NCI-H2227 treated with DMSO at 0.1 percent for 48 hours (cell line): ENCODE measurements at places on chromosomes 5 and 9.
A peak's percentile ranks its signal among the peaks of the same experiment; 100 is the strongest.

- no peak for DNase-seq
Measured at GRCh38 chr5:111238431-111239225, 14.4 kb downstream of the CAMK4 start.

- DNase-seq, result peak; percentile 77
Measured at GRCh38 chr5:124747791-124748686, 1.6 kb upstream of the ZNF608 start.

- DNase-seq, result peak; percentile 75
Measured at GRCh38 chr5:149641000-149641576, 59.8 kb downstream of the ARHGEF37 start.

GRCh38 chr5:126855266-126855665 lies 78.3 kb downstream of the LMNB1 start:
- DNase-seq, result no peak

DNA sequence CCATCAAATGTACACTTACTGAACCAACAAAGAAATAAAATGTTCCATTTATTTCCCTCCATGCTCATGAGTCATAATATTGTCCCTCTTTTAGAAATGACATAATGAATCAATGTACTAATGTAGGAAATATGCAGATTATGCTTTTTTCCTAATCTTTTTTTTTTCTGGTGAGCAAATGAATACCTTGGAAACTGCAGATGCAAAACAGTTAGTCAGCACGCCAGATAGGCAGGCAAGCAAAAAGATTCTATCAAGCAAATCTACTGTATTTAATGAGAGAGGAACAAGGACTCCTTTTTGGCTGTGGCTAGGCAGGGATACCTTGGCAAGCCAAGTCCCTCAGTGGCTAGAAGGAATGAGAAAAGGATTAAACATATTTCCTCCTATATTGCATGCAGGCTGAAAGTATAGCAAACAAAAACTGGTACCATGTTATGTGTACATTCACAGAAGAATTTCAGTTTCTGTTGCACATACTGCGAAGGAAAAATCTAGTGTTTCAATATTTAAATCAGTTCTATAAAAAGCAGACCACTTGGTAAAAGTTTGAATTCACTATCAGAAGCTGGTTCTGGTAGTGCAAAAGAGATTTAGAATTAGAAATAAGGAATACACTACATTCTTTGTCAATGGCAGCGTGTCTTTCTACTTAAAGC lies 605.4 kb downstream of the TLE1 start:
- no peak for DNase-seq

DNA sequence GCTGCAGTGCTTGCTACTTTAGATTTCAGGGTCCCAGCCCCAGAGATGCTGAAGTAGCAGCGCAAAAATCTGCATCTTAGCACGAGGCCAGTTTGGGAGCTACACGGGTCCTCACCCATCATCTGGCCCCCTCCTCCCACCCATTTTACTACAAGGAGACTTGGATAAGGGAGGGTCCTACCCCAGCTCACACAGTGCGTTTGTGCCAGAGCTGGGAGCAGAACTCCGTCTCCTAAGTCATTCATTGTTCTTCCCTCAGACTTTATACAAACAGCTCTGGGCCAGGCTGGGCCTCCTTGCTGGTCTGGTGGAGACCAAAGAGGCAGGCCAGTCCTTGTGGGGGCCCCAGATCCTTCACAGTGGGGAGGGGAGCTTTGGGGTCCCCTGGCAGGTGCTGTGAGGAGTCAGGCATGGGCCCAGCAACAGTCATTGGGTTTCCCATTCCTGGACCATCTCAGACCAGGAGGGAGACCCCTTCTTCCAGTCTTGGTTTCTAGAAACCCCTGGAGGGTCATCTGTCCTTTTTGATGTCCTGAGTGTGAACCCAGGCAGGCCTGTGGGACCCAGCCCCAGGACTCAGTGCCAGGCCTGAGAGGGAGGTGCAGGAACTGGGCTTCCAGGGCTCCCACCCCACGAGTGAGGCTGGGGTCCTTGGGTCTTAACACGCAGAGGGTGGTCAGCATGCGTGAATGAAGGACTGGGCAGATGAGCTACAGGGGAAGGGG lies 2.3 kb upstream of the IL17B start:
- no peak for DNase-seq

- no peak for DNase-seq
Measured at GRCh38 chr9:108766626-108767161, 89.1 kb downstream of the ACTL7B start.

DNA sequence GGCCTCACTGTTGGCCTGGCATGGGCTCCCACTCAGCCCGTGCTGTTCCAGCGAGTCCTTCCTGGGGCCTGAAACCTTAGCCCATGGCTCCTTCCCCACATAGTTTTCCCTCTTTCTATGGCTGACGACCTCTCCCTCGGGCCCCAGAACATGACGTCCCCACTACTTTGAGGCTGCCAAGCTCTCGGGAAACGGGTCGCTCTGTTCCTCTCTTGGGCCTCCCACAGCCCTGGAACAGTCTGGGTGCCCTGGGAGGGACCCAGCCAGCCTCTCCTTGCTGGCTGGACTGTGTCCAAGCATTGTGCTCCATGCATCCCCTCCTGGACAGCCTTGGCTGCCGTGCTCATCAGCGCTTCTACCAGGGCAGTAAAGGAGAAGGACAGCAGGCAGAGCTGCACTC lies 118.3 kb downstream of the SYK start:
- DNase-seq, result no peak

DNA sequence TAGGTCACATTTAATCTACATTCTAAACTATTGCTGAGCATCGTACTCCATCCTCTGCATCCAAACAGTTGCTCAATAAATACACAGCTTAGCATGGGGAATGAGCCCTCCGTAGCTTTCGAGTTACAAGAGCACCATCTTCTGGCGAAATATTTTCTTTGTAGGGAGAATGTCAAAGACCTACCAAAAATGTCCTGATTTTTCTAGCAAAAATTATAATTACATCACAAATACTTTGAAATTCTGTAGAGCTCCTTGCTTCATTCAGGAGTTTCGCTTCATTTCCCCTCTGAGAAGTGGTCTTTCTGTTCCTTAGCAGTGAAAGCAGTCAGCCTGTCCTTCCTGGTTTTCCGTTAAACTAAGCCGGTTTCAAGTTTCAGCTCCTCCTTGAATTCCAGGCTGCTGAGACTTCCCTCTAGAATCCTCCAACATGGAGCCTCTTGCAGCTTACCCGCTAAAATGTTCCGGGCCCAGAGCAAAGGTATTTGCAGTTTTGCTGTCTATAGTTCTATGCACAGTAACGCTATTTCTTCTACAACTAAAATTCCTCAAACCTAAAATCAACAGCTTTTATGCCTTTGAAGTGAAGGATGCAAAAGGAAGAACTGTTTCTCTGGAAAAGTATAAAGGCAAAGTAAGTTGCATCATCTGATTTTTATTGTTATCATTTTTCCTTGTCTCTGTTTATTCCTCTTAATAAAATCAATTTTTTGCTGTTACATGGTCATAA lies at the start of gene GPX8:
TSS of gene GPX8 (plus strand) at position 409 of the 730 bp plus-strand sequence. CDS start at position 431, 22 bp downstream.
- DNase-seq, result no peak

DNA sequence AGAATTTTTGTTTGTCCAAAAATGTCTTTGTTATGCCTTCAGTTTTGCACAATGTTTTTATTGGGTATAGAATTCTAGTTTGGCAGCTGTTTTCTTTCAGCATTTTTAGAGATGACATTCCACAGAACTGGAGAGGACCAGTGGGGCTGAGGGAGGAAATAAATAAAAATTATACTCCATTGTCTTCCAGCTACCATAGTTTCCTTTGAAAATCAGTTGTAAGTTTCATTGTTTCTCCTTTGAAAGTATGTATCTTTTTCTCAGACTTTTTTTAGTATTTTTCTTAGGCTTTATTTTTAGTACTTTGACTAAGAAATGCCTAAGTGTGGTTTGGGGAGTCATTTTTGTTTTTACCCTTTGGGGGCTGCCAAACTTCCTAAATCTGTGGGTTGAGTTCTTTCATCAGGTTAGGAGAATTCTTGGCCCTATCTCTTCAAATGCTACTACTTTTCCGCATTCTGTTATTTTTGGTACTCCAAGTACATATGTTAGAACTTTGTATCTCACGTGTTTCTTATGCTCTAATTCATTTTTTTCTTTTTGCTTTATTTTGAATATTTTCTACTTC lies 15.2 kb upstream of the FBLL1 start:
- no peak for DNase-seq

- DNase-seq, result no peak
Measured at GRCh38 chr5:139725073-139725830, 70.4 kb upstream of the PSD2 start.

- DNase-seq, result no peak
Measured at GRCh38 chr5:163134061-163134460, 303.3 kb upstream of the CCNG1 start.

GRCh38 chr5:101531026-101531425 lies 627.9 kb upstream of the ST8SIA4 start:
- DNase-seq, result no peak

DNA sequence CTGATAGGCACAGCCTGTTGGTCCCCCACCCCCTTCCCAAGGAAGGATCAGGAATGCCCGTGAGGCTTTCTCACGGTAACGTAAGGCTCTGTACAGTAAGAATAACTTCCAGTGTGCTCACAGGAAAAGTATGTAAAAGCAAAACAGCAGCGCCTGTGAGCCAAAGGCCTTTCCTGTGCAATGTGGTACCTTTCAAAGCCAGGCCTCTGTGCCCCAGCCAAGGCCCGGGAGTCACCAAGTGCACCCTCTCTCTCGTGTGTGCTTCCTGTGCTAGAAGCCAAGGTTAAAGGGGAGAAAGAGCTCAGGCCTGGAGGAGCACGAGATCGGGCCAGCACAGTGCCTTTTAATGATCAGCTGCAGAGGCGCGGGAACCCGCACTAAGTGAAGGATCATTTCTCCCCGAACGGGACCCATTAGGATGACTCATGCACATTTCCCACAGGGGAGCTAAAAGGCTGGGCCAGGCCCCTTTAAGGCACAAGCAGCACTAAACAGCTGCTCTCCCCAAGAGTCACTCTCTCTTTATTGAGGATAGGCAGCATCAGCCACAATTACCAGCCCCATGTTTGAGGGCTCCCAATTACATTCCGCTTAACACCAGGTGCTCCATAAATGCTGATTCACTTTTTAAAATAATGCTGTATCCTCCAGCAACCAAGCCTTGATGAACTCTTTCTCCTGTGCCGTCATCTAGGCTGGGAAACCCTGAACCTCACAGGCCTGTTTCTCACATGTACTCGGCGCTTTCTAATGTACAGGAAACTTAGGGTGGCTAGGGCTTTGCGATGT lies 42.8 kb downstream of the SHB start:
- DNase-seq, result peak; percentile 47

DNA sequence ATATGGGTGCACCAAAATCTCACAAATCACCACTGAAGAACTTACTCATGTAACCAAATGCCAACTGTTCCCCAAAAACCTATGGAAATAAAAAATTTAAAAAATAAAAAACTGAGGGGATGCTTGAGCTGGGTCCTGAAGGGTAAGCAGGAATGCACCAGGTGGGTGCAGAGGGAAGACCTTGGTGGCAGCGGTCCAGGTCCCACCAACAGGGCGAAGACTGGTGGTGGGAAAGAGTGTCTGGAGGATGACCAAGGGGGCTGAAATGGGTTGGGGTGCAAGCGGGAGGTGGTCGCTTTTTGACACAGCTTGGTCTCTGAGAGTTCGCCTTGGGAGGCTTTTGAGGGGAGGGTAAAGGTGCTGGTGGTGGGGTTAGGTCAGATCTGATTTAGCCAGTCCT lies 3.3 kb upstream of the DAB2IP start:
- DNase-seq, result no peak

- no peak for DNase-seq
Measured at GRCh38 chr5:170338933-170339779, 41.6 kb upstream of the LCP2 start.

GRCh38 chr5:158127536-158127935 lies 268.6 kb upstream of the CLINT1 start:
- no peak for DNase-seq

DNA sequence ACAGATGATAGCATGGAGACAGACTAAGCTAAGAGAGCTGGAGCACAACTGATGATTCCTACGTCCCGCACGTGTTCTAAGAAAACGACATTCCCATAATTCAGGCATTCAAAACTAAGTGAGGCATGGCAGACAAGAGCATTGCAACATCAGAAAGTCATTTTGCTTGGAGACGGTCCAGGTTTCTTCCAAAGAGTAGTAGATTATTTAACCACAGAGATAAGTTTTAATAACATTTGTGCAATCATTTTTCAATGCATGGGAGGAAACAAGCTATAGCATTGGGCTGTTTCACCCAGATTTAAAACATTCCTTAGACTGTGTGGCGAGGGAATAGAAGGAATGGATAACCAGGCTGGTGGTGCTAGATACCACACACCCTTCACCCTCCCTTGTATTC lies 117.2 kb downstream of the APBA1 start:
- DNase-seq, result no peak

- no peak for DNase-seq
Measured at GRCh38 chr5:38446029-38446522, 110.4 kb downstream of the LIFR start.

DNA sequence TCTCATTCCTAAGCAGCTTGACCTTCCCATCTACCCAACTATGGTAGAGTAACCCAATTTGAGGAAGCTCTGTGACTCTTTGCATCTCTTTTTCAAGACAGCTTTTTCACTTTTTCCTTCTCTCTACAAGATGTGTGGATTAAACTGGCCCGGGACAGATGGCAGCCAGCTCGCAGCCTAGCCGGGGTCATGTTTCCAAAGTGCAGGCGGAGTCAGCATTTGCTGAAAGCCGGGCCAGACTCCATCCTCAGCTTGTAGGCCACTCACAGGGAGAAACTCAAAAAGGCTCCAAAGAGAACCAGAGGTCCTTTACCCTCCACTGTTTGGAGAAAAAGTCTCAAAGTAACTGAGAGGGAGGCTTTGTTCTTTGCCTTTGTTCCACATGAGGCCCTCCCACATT lies 286.8 kb upstream of the PANK3 start:
- no peak for DNase-seq

GRCh38 chr9:92294297-92294676 lies 790 bp upstream of the IARS1 start:
- DNase-seq, result no peak

GRCh38 chr5:126015235-126016181 lies 407.7 kb upstream of the GRAMD2B start:
- DNase-seq, result no peak

- no peak for DNase-seq
Measured at GRCh38 chr9:115373000-115373709, 255.2 kb upstream of the TNC start.

- DNase-seq, result no peak
Measured at GRCh38 chr9:127903557-127904475, 4.4 kb upstream of the ST6GALNAC6 start.

DNA sequence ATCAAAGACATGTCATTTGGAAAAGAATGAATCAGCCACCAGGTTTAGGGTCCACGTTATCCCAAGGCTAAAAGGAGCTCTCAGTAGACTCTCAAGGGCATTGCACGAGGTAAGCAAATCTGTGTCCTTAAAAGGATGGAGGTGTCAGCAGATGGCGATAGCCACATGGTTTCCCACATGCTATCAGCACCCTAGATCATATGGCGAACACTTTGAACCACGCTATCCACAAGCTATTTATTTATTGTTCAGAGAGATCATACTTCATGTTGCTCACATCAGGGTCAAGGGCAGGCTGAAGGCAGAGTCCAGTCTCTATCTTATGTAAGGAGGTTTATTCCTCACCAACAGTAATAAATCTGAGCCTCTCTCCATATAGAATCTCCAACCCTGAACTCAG lies 43.7 kb downstream of the CDH6 start:
- no peak for DNase-seq
